ENCODE measurements at places on chromosomes 1 and 21.

DNA sequence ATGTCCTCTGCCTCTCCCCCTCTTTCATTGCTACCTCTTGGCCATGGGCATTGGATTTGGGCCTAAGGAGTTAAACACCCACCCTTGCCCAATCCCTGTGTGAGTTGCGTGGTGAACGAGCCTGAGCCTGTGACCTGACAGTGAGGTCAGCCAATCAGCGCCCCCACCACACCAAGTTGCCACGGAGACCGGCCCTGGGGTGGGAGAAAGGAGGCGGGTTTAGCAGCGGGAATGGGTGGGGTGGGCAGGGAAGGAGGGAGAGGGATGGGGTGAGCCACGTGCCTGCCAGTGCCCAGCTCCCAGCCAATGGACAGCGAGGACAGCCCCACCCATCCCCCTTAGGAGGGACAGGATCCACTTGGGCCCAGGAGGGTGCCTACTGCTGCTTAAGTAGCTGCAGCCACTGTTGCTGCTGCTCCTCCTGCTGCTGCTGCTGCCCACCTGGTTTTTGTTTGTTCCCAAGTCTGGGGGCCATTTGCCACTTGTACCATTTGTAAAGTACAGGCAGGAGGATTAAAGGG lies 9.5 kb downstream of the ZBTB7B start:
- no peak for ATAC-seq

- ATAC-seq: no peak
Observed at GRCh38 chr1:227093309-227093708, 153.2 kb downstream of the COQ8A start.

- ATAC-seq: no peak
Observed at GRCh38 chr21:43312011-43312410, 114.9 kb downstream of the SIK1 start.

DNA sequence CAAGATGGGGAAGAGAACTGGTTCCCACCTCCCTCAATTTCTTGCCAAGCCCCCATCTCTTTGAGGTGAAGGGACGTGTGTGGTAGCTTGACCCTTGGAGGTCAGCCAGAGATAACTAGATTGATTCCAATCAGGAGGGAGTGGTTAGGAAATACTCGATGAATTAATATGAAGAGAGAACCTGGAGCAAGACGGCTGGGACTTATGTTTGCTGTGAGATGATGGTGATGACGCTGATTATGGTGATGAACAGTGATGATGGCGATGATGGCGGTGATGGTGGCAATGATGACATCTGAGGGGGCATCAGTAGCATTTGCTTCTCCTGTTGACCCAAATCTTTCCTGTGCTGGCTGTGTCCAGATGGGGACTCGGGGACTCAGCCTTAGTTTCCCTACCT lies 724 bp downstream of the PADI1 start:
- ATAC-seq: no peak

DNA sequence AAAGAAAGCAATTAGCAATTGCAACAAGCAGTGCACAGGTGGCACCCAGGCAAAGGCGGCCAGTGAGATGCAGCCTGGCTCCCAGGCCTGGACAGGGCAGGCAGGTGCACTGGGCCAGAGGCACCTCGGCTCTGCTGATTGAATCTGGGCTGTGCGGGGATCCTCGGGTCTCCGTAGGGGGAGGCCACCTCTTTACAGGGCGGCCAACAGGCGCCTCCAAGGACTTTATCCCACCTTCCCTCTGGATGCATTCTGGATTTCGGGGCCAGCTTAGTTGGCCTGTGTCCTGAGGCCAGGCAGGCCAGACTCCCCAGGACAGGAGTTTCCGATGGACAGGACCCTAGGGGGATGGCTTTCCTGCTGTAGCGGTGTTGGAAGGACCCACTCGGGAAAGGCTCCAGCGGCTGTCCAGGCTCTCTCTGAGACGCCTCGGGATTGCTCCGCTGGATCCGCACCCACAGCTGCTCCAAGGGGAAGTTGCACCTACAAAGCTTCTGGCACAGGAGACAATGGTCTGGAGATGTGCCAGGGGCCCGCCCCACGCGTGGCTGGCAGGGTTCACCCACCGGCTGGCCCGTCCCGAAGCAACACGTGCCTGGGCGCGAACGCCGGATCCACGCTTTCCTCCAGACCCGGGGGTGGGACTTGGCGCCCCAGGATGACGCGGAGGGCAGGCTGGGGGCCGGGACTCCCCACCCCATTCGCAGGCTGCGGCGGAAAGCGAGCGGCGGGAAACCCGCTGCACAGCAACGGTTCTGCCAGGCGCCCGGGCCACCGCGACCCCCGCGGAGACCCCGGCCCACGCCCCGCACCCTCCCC lies 810 bp downstream of the SLC19A1 start:
- peak; percentile 84 for ATAC-seq

GRCh38 chr1:119327450-119328155 lies 41.0 kb upstream of the HAO2 start:
- peak; percentile 62 for ATAC-seq

DNA sequence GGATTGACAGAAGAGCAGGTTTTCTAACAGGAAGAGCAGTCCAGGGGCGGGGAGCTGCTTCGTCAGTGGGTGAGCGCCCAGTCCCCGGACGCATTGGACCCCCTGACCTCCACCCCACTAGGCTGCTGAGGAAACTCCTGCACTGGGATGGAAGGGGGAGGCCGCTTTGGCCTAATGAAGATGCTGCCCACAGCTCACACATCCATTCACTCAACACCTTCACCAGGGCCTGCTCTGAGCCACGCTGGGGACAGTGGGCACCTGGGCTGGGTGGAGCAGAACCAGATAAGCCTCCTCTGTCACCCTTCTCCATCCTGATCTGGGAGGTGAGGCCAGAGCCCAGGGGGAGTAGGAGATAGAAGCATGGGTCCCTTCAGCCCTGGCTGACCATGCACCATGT lies 13.3 kb downstream of the LRP8 start:
- ATAC-seq: no peak
